Activated CD8-positive, alpha-beta memory T cell treated with anti-CD3 and anti-CD28 coated beads for 4 hours (primary cell): ENCODE measurements at places on chromosomes 12 and 14.

- DNase-seq = no peak
Measured at GRCh38 chr14:100867631-100868315, 35.7 kb downstream of the RTL1 start.

DNA sequence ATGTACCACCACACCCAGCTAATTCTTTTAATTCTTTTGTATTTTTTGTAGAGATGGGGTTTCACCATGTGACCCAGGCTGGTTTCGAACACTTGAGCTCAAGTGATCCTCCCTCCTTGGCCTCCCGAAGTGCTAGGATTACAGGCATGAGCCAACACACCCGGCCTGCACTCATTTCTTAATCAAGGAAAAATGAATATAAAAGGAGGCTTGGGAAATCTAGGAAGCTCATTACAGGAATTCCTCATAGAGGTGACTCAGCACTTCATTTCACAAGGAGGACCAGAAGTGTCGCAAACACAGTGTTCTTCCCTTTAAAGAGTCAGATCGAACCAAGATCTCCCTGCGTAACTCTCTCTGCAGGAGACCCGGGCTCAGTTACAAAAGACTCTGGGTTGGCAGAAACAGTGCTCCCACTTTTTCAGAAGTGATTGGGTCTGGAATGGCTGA is 30.3 kb downstream of the NFKBIA start:
- DNase-seq = no peak

DNA sequence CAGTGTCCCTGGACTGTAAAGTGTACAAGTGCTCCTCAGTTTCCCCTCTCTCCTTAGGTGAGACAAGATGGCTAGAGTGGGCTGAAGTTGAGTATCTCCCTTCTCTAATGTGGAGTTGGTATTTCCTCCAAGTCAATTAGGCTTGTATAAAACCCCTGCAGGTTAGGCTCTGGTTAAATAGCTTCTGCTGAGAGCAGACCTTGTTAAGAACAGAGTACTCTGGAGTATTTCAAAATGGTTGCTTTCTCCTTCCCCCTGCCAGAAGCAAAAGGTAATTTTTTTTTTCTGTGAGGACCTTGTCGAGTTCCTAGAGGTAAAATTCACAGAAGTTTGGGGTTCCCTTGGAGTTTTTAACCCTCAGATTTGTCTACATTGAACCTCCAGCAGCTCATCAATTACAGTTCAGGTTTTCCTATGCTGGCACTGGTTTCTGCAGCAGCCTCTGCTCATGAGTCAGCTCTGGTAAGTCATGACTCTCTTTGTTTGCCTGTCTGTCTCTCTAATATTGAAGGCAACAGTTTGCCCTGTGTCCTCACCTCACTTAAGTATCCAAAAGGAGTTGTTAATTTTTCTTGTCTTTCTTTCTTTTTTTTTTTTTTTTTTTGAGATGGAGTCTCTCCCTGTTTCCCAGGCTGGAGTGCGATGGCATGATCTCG is 27.8 kb upstream of the GLIPR1 start:
- no peak for DNase-seq

DNA sequence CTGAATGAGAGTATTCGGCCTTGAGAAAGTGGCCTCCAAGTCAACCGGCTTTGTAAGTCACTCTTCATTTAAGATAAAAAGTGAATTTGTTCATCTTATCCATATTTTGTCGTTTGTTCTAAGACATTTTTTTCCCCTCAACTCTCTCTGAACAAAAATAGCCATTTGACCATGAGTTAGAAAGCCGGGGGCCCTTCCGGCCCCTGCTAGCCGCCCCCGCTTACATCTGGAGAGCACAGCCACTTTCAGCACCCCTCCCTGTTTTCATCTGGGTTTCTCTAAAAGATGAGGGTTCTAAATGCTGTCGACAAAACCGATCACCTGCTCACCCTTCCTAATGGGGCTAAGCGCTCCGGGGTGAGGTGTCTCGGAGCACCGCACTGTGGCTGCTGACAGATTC is 30.7 kb upstream of the DLK1 start:
- no peak for DNase-seq

- no peak for DNase-seq
Measured at GRCh38 chr14:92497391-92497790, 16.2 kb upstream of the RIN3 start.

DNA sequence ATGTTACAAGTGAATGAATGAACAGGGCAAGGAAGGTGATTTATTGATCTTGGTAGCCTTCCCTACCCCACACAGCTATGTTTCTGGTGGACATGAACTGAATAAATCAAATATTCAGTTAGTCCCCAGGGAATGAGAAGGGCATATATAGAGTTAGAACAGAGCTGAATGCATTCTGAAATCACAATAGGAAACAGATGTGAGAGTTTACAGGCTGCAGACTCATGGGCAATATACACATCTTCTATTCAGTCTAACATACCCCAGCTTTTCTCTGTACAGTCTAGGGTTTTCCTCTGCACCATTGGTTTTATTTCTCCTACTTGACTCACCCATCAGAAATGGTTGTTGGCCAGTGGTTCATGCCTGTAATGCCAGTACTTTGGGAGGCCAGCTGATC is 7.3 kb upstream of the STX2 start:
- DNase-seq = no peak

GRCh38 chr14:74886001-74886400 is 4.3 kb downstream of the DLST start:
- DNase-seq = no peak

DNA sequence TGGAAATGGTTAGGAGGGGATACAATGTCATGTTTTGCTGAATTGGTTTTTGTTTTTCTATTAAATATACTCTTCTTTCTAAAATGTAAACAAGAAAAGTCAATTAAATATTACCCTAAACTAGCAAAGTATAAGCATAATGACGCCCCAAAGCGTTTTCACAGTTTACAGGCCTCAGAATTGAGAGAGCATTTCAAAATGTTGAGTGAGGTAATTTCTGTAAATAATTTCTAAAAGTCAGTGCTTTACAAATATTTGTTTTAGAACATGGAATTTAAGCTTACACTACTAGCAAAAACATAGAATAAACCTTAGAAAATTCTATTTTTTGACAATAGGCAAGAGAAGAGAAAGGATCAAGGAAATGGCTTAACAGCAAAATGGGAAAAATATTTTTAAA is 958.4 kb upstream of the USP15 start:
- DNase-seq = no peak

DNA sequence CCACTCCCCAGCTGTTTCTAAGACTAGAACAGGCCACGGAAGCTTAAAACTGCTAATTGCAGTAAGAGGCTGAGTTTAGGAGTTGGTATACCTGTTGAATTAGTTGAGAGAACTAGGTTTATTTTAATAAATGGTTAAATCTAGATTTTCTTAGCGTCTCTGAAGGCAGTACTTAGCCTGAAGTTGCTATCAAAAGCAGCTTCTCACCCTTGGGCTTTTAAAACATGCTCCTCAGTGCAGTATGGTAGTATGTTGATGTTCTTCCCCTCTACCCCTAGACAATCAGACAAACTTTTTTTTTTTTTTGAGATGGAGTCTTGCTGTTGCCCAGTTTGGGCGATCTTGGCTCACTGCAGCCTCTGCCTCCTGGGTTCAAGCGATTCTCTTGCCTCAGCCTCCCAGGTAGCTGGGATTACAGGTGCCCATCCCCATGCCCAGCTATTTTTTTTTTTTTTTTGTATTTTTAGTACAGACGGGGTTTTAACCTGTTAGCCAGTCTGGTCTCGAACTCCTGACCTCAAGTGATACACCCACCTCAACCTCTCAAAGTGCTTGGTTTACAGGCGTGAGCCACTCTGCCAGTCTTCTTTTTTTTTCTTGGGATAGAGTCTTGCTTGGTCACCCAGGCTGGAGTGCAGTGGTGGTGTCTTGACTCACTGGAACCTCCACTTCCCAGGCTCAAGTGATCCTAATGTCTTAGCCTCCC is 6.8 kb downstream of the SRSF5 start:
- no peak for DNase-seq

GRCh38 chr12:85060916-85061315 is 24.8 kb downstream of the LRRIQ1 start:
- DNase-seq = no peak

GRCh38 chr14:103138301-103139131 is 15.3 kb downstream of the TNFAIP2 start:
- no peak for DNase-seq

DNA sequence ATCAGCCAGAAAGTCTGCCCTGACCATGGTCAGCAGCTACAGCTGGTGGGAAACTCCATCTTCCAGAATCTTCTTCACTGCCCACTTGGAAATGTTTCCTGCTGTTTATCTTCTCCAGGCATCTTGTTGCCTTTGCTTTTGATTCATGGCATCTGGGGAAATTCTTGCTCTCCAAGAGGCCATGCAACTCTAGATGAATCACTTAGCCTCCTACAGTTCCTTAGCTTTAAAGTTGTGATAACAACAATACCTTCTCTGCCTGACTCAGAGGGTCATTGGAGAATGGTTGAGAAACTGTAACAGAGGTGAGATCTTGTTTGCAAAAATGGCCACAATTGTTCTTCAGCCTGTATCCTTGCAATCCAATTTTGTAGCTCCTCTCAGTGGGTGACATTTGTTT is 121.0 kb upstream of the VRK1 start:
- no peak for DNase-seq

DNA sequence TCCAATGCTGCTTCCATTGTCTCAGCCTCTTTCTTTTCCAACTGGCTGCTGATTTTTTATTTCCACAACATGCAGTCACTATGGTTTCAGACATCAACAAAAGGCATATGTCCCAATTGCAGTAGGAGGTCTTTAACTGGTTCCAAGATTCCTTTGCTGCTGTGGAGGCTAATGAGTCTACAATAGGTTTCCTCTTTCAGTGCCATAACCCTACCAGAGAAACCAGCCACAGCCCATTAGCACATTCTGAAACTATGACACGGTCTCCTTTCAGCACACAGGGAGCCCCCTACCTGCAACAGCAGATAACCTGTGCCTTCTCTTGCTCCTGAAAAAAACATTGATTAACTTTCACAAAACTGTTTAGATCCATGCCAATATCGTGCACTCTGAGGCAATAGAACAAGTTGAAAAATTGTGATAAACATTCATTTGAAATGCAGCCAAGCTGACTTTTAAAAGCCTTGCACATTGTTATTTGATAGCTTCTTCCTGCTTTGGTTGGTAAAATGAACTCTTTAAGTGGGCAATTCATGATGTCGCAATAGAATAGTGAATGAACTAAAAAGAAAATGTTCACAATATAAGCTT is 32.4 kb downstream of the PLEKHG7 start:
- no peak for DNase-seq

DNA sequence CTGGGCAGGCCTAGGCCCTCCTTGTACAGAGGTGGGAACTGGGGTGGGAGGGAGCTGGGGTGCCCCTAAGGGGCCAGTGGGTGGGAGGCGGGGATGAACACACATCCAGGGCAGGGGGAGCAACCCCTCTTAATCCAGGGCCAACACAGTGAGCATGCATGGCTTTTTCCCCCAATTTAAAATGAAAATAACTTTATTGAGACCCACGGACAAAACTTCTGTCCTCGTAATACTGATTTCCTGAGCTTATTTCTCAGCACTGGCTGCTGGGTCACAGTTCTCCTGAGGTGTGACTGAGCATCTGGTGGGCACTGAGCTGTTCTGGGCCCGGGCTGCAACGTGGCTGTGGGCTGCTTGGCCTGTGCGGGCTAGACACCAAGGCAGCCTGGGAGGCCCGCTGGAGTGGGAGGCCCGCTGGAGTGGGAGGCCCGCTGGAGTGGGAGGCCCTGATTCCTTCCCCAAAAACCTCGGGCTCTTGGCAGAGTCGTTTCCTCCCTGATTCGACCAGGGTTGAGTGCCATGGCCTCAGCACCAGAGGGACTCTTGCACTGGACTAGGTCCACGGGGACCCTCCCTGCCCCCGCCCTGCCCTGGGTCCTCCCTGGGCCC is 24.9 kb upstream of the TRAF3 start:
- no peak for DNase-seq

DNA sequence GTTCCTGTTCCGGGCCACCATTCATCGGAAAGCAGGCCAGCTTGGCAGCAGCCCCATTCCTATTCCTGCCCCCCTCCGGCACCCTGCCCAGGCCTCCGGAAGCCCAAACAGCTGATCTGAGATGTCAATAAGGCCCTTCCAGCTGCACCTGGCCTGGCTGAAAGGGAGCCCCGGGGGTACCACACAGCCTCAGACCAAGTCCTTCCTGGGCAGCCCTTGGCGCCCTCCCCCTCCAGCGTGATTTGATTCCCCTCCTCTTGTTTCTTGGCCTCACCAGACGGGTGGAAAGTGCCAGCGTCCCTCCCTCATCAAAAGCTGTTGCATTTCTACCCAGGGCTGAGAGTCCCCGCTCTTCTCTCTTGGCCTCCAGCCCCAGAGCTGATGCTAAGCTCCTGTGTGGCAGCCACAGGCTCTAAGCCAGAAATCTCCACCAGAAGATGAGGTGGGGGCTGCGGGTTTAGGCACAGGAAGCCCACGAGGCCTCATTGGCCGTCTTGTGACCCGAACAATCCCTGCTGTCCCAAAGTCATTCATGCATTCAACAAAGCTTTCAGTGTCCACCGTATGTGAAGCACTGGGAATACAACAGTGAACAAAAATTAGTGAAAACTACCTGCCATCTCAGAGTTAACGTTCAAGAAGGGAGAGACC is 215.4 kb downstream of the SLC41A2 start:
- DNase-seq = no peak

GRCh38 chr14:37369425-37369824 is 171.7 kb downstream of the MIPOL1 start:
- DNase-seq = no peak

GRCh38 chr14:80446356-80446755 is 235.1 kb upstream of the DIO2 start:
- no peak for DNase-seq

DNA sequence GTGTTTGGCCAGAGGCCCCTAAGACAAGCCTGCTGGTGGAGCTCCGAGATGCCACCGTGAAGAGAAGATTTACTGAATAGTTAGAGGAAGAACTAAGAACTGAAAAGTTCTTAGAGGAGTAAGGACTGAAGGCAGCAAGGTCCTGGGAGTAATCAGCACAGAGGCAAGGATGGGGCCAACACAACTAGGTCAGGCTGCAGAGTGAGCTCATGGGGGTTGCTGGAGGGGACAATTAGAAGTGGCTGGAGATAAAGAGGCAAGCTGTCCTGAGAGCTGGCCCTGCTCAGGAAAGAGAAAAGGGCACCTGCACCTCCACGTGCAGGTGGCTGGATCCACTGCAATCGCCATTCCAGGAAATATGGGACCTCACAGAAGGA is 52.7 kb downstream of the NFKBIA start:
- no peak for DNase-seq

DNA sequence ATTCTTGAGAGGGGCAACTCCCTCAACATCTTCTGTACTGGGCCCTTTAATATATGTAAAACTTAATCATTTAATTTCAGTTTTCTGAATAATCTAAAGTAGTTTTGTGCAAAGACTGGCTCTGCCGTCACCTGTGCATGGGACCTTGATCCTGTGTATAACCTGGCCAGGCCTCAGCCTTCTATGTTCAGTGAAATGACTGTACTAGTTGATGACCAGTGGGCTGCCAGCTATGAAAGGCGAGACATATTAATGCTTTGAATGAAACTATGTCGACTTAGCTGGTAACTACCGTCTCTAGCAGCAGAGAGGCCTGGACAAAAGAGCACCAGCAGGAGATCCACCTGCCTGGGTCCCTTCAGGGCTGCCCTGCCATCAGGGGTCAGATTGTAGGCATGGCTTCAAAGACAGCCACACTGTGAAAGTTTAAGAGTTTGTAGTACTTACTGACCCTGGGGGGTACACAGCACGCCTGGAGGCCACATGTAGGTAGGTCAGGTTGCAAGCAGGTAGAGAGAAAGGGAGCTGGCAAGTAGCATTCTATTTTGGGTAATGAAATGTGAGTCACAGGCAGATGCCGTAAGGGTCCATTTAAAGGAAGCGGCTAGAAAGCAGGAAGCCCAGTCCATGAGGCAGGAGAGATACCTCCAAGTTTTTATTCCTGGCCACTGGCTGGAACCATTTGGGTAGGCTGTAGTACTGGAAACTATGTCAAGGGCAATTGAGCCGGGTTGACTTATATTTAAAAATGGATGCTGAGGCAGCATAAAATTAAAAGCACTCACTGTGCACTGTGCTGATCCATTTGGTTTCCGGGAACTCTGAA is 77.2 kb downstream of the BHLHE41 start:
- DNase-seq = no peak
